ENCODE measurements at places on chromosomes 4 and X. TPM values are rescaled to one million over a fixed set of nuclear protein-coding genes. Genes with fewer than 3 reads are reported as not detected.

SYP gene
- 1.4 TPM for total RNA-seq

GALNTL6 gene
- 7.3 TPM for total RNA-seq

NPY1R gene
- 175 TPM for total RNA-seq

NUDT10 gene
- 9.0 TPM for total RNA-seq

DNA sequence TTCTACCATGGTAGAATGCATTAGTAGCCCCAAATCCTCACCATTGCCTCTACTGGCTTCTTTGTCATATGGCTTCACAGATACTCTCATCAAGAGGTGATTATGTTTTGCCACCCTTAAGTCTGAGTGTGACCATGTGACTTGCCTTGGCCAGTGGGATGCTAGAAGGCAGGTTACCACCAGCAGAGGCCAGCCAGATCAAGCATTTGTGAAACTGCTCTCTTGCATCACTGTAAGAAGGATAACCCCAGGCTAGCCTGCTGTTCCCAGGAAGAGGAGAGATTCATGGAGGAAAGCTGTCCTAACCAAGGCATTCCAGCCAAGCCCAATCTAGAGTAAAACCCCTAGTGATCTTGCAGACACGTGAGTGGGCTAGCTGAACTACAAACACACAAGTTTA, 46.8 kb downstream of the USP46 start:
- no peaks in the 10 kb centered on the region for H3K27me3 ChIP-seq
- no peak overlapping the region for H3K4me3 ChIP-seq
- H3K4me1 ChIP-seq, result no peaks in the 10 kb centered on the region
- no peak overlapping the region for H3K27ac ChIP-seq
- DNase-seq, result no peak

DNA sequence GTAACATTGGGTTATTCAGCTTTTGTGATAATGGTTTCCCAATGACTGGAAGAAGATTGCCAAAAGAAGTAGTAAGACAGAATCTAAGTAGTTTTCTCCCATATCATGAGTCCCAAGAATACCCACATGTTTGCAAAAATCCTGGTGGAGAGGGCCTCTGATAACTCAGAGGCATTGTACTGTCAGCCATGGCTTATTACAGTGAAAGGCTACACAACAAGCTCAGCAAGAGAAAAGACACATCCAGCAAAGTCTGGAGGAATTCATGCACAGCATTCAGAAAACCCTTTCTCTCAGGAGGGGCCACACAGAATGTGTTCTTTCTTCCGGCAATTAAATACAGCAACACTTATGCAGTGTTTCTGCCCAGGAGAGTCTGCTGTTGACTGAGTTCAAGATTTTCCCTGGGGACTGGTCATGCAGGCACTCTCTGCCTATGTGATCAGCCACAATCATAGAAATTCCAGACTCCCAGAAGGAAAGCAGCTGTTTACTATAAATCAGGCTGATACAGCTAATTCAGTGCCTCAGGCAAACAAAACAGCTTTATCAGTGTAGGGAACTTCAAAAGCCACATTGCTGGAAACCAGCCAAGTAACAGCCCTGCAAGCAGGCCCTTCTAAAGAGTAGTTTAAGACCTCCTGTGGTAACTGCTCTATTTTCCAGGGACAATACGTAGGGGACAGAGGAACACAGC, 937.1 kb downstream of the CCSER1 start:
- no peak overlapping the region for H3K27ac ChIP-seq
- H3K4me3 ChIP-seq, result no peak overlapping the region
- H3K4me1 ChIP-seq, result no peaks in the 10 kb centered on the region
- H3K36me3 ChIP-seq, result no peaks in the 10 kb centered on the region
- no peaks in the 10 kb centered on the region for H3K27me3 ChIP-seq

DNA sequence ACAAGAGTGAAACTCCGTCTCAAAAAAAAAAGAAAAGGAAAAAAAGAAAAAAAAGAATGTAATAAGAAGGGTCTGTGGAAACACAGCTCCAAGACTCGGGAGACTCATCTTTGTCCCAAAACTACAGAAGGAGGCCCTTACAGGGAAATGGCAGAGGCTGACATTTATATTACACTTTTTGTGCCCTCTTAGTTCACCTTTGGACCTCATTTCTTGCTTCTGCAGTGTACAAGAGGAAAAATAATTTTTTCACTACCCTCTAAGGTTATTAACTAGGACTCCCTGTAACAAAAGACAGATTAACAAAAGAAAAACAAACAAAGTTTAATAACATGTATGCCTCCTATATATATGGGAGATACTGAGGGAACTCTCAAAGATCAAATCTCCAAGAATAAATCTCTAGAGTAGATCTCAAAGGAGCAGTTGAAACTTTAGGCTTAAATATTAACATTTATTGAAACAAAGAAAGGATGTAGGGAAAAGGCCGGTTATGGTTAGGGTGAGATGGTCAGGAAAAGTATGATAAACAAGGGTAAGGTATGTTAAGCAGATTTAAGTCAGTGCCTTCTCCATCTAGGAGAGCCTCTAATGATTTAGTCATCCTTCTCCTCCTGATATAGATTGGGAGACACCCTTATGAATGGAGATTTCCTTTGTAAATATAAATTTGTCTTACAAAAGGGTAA, 121.3 kb upstream of the JADE1 start:
- DNase-seq, result no peak
- H3K4me1 ChIP-seq, result no peaks in the 10 kb centered on the region
- H3K27me3 ChIP-seq, result no peaks in the 10 kb centered on the region
- H3K27ac ChIP-seq, result no peak overlapping the region

DNA sequence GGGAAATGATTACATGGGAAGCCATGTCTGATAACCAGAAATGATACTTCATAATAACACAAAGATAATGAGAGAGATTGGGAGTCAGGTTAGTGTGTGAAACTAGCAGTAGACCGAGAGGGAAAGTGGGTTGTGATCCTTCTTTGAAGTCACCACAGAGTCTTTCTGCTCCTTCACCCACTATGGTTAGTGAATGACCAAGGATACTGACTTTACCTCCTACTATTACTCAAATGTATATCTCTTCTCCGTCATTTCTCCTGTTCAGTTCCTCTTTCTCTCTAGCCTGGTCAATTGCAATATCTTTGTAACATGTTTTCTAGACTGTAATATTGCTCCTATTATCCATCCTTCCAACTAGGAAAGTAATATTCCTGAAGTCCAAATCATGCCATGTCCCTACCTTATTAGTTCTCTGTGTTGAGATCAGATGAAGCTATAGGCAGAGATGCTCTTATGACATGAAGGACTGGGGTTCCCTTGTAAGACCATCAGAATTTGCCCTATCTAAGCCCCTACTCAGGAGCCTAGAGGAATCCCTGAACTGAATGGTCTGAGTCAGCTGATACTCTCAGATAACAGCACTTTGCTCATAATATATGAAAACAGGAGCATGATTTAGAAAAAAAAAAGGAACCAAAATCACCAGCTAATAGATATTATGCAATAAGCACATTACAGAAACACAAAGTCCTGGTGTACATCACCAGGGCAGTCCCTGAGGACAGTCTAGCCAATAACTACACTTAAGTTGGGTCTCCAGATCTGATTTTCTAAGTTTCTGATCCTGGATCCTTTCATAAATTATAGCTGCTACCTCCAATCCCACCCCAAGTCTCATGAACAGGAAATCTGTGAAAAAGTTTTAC, 81.2 kb downstream of the SHROOM3 start:
- no peaks in the 10 kb centered on the region for H3K27me3 ChIP-seq
- no peaks in the 10 kb centered on the region for H3K36me3 ChIP-seq
- H3K27ac ChIP-seq, result no peak overlapping the region
- H3K4me3 ChIP-seq, result no peak overlapping the region
- H3K4me1 ChIP-seq, result no peaks in the 10 kb centered on the region

All from spleen (tissue), 13 donors.